ENCODE measurements at places on chromosomes 7 and 10. TPM values are rescaled to one million over a fixed set of nuclear protein-coding genes. Genes with fewer than 3 reads are reported as not detected.
A peak's percentile ranks its signal among the peaks of the same experiment; 100 is the strongest.

Gene CFAP46
- 1.7 TPM for total RNA-seq

Gene MBL2
- not detected for total RNA-seq

Gene CDK6
- total RNA-seq, result 131 TPM

Gene AHCYL2
- total RNA-seq, result 5.7 TPM

- H3K36me3 ChIP-seq, result no peaks in the 10 kb centered on the region
- no peak overlapping the region for H3K27ac ChIP-seq
- no peaks in the 10 kb centered on the region for H3K27me3 ChIP-seq
- no peaks in the 10 kb centered on the region for H3K4me1 ChIP-seq
- DNase-seq, result no peak
- H3K4me3 ChIP-seq, result no peak overlapping the region
Measured at GRCh38 chr7:7292608-7293007, 110.3 kb downstream of the C1GALT1 start.

- peaks cover 3% of the 10 kb centered on the region for H3K4me1 ChIP-seq
- H3K36me3 ChIP-seq, result no peaks in the 10 kb centered on the region
- DNase-seq, result no peak
- H3K27me3 ChIP-seq, result peaks cover 3% of the 10 kb centered on the region
- H3K4me3 ChIP-seq, result no peak overlapping the region
Measured at GRCh38 chr10:125340903-125341302, 180.5 kb upstream of the CTBP2 start.

DNA sequence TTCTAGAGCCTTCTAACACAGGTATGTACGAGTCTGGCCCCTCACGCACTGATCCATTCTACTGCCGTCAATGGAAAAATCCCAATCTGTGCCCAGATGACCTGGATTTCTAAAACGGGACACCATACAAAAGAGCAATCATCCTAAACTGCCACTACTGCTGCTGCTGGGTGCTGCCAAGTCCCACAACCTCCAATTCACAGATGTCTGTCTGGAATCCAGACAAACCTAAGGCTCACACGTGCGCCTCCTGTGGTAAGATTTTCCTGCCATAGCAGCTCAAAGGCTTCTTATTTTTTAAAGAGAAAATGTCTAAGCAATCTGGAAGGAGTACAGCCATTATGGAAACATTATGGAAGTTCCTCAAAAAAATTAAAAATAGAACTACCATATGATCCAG is 40.9 kb downstream of the JCAD start:
- H3K4me1 ChIP-seq, result peaks cover 12% of the 10 kb centered on the region
- H3K27ac ChIP-seq, result no peak overlapping the region
- peaks cover 37% of the 10 kb centered on the region for H3K36me3 ChIP-seq
- DNase-seq, result no peak
- H3K27me3 ChIP-seq, result no peaks in the 10 kb centered on the region

DNA sequence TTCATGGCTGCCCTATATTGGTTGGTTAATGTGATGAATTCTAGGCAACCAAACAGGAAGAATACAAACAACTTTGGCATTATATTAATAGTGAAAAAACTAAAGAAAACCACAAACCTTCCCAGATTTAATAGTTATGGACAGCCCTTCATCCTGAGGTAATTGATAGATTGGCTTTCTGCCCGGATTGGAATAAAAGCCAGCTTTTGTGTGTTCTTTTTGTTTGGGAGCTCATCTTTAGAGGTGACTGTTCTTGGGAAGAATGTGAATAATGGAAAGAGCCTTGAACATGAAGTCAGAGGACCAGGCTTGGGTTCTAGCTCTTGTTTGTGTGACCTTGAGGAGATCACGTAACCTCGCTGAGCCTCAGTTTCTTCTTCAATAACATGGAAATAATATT is 92.3 kb downstream of the VTI1A start:
- H3K27ac ChIP-seq, result no peak overlapping the region
- H3K4me1 ChIP-seq, result peaks cover 4% of the 10 kb centered on the region
- no peak overlapping the region for H3K4me3 ChIP-seq
- no peak for DNase-seq
- H3K36me3 ChIP-seq, result peaks cover 4% of the 10 kb centered on the region
- no peaks in the 10 kb centered on the region for H3K27me3 ChIP-seq

- H3K4me3 ChIP-seq, result no peak overlapping the region
- H3K4me1 ChIP-seq, result peaks cover 12% of the 10 kb centered on the region
- H3K27ac ChIP-seq, result no peak overlapping the region
- no peaks in the 10 kb centered on the region for H3K27me3 ChIP-seq
Measured at GRCh38 chr10:124957404-124957947, 15.6 kb downstream of the ZRANB1 start.

- DNase-seq, result no peak
- no peak overlapping the region for H3K4me3 ChIP-seq
- no peak overlapping the region for H3K27ac ChIP-seq
Measured at GRCh38 chr7:132455378-132455777, 120.9 kb downstream of the PLXNA4 start.

- H3K36me3 ChIP-seq, result no peaks in the 10 kb centered on the region
- no peaks in the 10 kb centered on the region for H3K27me3 ChIP-seq
- no peaks in the 10 kb centered on the region for H3K4me1 ChIP-seq
- no peak overlapping the region for H3K27ac ChIP-seq
- no peak for DNase-seq
Measured at GRCh38 chr7:37363536-37364491, 84.8 kb downstream of the ELMO1 start.

GRCh38 chr7:71768450-71768849 is 636.5 kb downstream of the GALNT17 start:
- H3K4me1 ChIP-seq, result no peaks in the 10 kb centered on the region
- H3K36me3 ChIP-seq, result no peaks in the 10 kb centered on the region
- no peak for DNase-seq
- no peaks in the 10 kb centered on the region for H3K27me3 ChIP-seq
- no peak overlapping the region for H3K27ac ChIP-seq
- H3K4me3 ChIP-seq, result no peak overlapping the region

DNA sequence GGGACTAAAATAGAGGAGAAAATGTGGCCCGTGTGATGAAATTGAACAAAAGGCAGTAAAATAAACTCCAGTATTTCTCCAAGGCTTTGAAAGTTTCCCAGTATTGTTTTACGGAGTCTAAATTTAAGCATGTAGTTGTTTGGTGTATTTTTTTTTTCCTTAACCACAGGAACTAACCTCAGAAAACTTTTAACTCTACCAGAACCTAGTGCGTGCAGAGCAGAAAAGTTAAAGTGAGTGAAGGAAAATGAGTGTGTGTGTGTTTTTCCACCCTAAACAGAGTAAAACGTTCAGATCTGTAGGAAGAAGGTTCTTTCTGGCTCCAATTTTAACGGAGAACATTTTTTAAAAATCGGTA is 812 bp downstream of the PROSER2 start:
- H3K27me3 ChIP-seq, result no peaks in the 10 kb centered on the region
- peaks cover 1% of the 10 kb centered on the region for H3K4me1 ChIP-seq
- peak overlapping the region; percentile 97 for H3K4me3 ChIP-seq
- H3K36me3 ChIP-seq, result no peaks in the 10 kb centered on the region
- DNase-seq, result peak; percentile 15

GRCh38 chr10:66837335-66837734 is 88.5 kb upstream of the LRRTM3 start:
- no peak for DNase-seq
- no peaks in the 10 kb centered on the region for H3K4me1 ChIP-seq
- H3K36me3 ChIP-seq, result no peaks in the 10 kb centered on the region

GRCh38 chr10:8477300-8477699 is 422.8 kb downstream of the GATA3 start:
- no peaks in the 10 kb centered on the region for H3K27me3 ChIP-seq
- H3K4me1 ChIP-seq, result no peaks in the 10 kb centered on the region
- H3K27ac ChIP-seq, result no peak overlapping the region
- no peaks in the 10 kb centered on the region for H3K36me3 ChIP-seq
- no peak overlapping the region for H3K4me3 ChIP-seq
- no peak for DNase-seq

GRCh38 chr10:112376396-112376790 is 2.5 kb downstream of the ACSL5 start:
- H3K27ac ChIP-seq, result peak overlapping the region; percentile 49
- DNase-seq, result no peak

- H3K27ac ChIP-seq, result no peak overlapping the region
- no peaks in the 10 kb centered on the region for H3K4me1 ChIP-seq
- no peak for DNase-seq
Measured at GRCh38 chr7:127598318-127598717, 4.8 kb downstream of the FSCN3 start.

GRCh38 chr7:116173051-116174028 is 37.0 kb upstream of the TES start:
- H3K27ac ChIP-seq, result no peak overlapping the region
- no peaks in the 10 kb centered on the region for H3K36me3 ChIP-seq
- DNase-seq, result peak; percentile 69
- no peak overlapping the region for H3K4me3 ChIP-seq

DNA sequence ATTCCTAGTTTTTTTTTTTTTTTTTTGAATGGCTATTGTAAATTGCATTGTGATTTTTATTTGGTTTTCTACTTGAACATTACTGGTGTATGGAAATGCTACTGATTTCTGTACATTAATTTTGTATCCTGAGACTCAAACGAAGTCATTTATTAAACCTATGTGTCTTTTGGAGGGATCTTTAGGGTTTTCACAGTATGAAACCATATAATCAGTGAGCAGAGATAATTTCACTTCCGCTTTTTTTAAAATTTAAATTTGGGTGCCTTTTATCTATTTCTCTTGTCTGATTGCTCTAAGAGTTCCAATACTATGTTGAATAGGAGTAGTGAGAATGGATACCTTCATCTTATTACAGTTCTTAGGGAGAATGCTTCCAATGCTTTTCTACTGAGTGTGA is 102.7 kb downstream of the ZWINT start:
- no peak for DNase-seq
- H3K27me3 ChIP-seq, result no peaks in the 10 kb centered on the region
- H3K4me1 ChIP-seq, result no peaks in the 10 kb centered on the region
- H3K27ac ChIP-seq, result no peak overlapping the region

DNA sequence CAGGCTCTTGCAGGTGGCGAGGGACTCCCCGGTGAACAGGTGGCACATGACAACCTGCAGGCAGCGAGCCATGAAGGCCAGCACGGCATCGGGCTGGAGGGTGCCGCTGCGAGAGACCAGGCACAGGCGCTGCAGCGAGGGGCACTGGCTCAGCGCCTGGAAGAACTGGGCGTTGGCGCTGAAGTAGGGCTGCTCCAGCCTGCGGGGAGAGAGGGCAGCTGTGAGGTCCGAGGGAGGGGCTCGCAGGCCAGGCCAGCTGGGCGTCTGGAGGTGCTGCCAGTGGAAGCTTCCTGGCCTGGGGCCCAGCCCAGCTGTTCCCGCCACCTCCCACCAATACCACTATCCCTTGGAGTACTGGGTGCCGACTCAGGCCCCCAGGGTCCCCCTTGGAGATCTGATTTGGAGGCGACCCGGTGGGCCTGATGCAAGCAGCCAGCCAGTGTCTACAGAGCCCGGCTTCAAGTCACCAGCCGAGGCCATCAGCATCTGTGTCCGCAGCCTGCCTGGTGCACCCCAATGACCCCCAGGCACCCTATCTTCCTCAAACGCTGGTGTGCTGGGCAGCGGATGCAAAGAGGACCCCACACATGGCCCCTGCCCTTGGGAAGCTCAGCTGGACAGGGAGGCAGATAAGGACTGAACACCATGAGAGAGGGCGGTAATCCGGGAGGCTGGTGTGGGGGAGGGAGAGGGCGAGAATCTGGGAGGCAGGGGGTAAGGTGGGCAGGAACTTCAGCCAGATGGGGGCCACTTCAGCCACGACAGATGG is 67.8 kb upstream of the TNRC18 start:
- no peaks in the 10 kb centered on the region for H3K27me3 ChIP-seq
- peaks cover 8% of the 10 kb centered on the region for H3K4me1 ChIP-seq
- peaks cover 25% of the 10 kb centered on the region for H3K36me3 ChIP-seq
- H3K27ac ChIP-seq, result no peak overlapping the region
- no peak for DNase-seq

GRCh38 chr7:134018306-134018705 is 108.8 kb upstream of the LRGUK start:
- no peak for DNase-seq
- H3K4me1 ChIP-seq, result no peaks in the 10 kb centered on the region
- H3K27me3 ChIP-seq, result no peaks in the 10 kb centered on the region
- no peaks in the 10 kb centered on the region for H3K36me3 ChIP-seq
- no peak overlapping the region for H3K4me3 ChIP-seq

DNA sequence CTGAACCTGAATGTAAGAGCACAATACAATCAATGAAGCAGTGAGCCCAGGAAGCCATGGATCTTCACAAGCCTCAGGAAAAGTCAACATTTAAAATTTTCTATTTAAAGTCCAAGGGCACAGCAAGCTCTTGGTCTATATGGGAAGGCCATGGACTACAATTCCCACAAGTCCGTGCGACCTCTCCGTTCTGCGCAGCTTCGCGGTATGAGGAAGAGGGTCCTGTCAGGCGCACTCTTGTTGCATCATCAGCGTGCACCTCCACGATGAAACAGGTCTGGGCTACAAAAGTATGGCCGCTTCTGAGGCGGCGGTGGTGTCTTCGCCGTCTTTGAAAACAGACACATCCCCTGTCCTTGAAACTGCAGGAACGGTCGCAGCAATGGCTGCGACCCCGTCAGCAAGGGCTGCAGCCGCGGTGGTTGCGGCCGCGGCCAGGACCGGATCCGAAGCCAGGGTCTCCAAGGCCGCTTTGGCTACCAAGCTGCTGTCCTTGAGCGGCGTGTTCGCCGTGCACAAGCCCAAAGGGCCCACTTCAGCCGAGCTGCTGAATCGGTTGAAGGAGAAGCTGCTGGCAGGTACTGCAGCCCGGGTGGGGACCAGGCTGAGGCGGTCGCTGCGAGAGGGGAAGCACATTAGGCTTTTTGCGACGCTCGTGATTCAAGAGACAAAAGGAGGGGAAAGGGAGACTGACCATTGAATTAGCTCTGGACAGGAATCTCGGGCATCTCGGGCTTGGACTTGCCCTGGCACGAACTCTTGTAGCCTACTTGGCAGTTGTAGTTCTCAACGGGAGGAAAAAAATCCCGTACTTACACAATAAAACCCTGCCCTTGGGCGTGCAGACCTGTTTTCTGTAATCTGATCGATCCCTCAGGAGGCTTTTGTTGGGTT is at the start of gene TRUB1:
Gene TRUB1, plus strand, starts transcription at position 234 of the 894 bp plus-strand sequence. Its CDS starts 59 bp downstream, at position 293.
- H3K4me1 ChIP-seq, result peaks cover 3% of the 10 kb centered on the region
- no peaks in the 10 kb centered on the region for H3K27me3 ChIP-seq
- H3K4me3 ChIP-seq, result peak within 1 kb of the TSS; percentile 72

DNA sequence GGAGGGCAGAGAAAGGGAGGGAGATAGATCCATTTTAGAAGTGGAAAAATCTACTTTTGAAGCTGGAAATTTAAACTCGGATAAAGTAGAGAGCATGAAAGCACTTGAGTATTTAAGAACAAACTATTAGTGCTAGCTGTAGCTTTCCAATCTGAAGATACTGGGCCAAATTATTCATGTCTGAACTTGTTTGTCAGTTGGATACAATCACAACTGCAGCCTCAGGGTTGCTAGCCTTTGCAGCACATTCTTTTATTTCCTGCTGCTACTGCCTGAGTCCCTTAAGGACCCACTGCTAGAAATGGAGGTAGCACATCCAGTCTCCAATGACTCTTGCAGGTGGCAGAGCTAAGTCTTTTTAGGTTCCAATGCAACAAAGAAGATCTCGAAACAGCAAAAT is 8.3 kb upstream of the SLC25A13 start:
- no peaks in the 10 kb centered on the region for H3K36me3 ChIP-seq
- peaks cover 3% of the 10 kb centered on the region for H3K27me3 ChIP-seq
- H3K27ac ChIP-seq, result no peak overlapping the region
- H3K4me3 ChIP-seq, result no peak overlapping the region

GRCh38 chr10:102834143-102834542 is 3.1 kb downstream of the CYP17A1 start:
- H3K36me3 ChIP-seq, result no peaks in the 10 kb centered on the region
- H3K4me3 ChIP-seq, result no peak overlapping the region
- peaks cover 18% of the 10 kb centered on the region for H3K27me3 ChIP-seq
- DNase-seq, result no peak

- DNase-seq, result no peak
- no peaks in the 10 kb centered on the region for H3K4me1 ChIP-seq
- H3K4me3 ChIP-seq, result no peak overlapping the region
- no peak overlapping the region for H3K27ac ChIP-seq
- H3K36me3 ChIP-seq, result no peaks in the 10 kb centered on the region
Measured at GRCh38 chr10:85916286-85916685, 450.3 kb downstream of the GRID1 start.
